ENCODE measurements at places on chromosomes 7 and 10.
A peak's percentile ranks its signal among the peaks of the same experiment; 100 is the strongest.

GRCh38 chr7:91031757-91032156 is 232.5 kb upstream of the FZD1 start:
- no peak for DNase-seq

- DNase-seq: no peak
Observed at GRCh38 chr7:46224363-46224762, 303.3 kb upstream of the IGFBP3 start.

DNA sequence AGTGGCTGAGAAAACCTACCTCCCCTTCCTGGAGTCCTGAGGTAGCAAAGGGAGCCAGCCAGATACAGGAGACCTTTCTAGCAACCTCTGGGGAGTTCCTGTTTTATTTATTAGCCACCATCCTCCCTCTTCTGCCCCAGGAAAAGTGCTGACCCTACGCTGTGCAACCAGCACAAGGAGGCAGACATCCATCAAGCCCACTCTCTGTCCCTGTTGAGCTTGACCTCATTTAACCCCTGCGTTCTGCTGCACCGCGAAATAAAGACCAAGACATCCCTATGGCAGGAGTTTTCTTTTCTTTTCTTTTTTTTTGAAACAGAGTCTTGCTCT is 25.3 kb upstream of the ANKRD2 start:
- no peak for DNase-seq

DNA sequence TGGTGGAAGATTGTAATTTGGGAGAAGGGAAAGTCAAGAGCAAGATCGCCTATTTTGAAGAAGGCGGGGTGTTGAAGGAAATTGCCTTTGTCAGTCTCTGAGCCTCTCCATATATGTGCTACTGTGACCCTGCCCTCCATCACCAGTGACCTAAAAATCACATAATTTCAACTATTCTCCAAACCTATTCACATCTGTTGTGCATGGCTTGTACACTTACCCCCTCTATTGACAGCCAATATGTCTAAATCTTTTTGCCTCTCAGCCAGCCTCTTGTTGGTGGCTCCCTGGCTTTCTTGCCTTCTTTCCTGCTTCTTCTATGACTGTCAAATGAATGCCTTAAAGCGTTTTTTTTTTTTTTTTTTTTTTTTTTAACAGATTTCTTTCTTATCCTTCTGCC is 295.6 kb downstream of the AUTS2 start:
- DNase-seq: no peak

- DNase-seq: no peak
Observed at GRCh38 chr7:132065193-132065988, 509.0 kb upstream of the PODXL start.

- DNase-seq: no peak
Observed at GRCh38 chr10:78419481-78420265, 386.0 kb downstream of the RPS24 start.

- DNase-seq: no peak
Observed at GRCh38 chr10:119209035-119209735, 1.8 kb downstream of the GRK5 start.

GRCh38 chr10:74871595-74872382 is 45.4 kb downstream of the KAT6B start:
- peak; percentile 69 for DNase-seq

- DNase-seq: no peak
Observed at GRCh38 chr7:64686493-64687184, 20.7 kb downstream of the ZNF107 start.

DNA sequence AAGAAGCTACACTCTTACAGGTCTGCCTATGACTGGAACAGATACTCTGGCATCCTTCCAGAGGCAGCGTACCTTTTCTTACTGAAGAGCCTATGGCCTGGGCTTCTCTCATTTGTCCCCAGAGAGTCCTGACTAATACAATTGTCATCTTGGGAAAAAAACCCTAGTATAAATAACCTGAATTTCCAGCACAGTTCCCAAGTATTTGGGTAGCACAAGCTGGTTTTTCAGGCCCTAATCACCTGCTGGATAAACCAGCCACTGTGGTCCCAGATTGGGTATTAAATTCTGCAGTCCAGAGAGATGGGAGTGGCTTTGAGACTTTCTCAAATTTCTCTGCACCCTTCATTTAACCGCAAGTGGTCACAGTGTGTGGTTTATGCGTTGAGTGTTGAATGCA is 186.8 kb upstream of the NEBL start:
- DNase-seq: no peak

DNA sequence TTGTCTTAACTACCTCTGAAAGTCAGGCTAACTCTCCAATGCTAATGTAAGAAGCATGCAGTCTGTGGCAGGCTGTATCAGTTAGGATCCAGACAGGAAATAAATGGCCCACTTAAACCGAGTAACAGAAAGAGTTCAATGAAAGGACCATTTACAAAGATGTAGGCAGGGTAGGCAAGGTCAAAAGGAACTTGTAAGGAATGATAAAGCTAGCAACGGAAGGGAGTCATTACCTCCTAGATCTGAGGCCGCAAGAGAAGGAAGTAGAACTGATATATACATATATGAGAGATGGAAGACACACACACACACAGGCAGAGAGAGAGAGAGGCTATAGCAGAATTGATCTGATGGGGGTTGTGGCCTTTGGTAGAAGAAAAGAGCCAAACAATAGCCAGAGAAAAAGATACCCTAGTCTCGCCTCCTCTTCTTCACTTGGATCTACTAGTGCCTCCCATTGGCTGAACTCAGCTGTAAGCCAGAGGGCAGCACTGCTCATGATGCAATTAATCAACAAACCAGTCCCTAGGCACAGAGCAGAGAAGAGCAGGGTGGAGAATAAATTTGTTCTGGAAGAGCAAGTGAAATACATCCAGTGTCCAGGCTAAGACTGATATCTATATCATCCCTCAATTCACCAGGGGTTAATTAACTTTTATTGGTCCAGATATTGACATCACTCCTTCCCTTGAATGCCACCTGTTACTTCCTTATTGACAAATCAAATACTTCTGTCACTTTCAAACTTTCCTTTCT is 91.2 kb downstream of the LSMEM1 start:
- DNase-seq: no peak

DNA sequence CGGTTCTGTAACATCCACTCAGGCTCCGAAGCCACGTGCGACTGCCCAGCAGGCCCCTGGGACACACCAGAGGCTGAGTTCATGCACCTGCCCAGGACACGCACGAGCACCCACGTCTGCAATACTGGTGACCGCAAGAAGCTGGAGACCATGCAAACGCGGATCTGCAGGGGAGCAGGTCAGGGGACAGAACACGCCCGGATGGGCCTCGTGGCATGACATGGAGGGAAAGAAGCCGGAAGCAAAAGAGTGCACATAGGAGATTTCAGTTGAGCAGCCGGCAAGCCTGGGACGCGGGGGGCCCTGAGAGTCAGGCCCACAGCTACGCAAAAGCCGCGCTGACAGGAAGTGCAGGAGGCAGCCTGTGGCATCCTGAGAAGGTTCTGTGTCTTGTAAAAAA is 73.7 kb downstream of the FOXL3 start:
- peak; percentile 68 for DNase-seq

DNA sequence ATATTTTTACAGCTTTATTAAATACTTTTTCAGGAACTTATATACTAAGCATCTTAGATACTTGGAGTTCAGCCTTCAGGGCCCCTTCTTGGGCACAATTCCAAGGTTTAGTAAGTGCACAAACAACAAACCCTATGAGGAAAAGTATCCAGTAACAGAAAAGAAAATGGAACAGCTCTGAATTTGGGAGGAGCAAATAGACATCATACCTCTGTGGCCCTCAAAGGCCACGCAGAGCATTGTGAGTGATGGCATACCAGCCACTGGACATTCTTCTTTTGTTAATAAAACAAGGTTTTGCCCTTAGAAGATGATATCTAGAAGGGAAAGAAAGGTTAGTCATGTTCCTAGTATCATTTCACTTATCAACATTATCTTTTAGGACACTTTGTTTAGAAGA is 46.0 kb downstream of the ST7 start:
- DNase-seq: no peak

- DNase-seq: no peak
Observed at GRCh38 chr7:109318136-109318535, 748.5 kb downstream of the DNAJB9 start.

DNA sequence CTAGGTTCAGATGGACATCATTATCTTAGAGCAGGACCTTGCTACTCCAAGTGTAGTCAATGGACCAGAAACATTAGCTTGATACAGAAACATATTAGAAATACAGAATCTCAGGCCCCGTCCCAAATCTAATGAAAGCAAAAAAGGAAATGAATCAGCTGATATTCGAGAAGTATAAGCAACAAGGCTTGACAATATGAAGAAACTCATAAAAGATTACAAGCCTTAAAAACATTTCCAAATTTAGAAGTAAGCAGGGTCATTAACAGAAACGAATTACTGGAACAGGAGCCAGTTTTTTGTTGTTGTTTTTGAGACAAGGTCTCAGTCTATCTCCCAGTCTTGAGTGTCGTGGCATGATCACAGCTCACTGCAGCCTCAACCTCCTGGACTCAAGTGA is 40.5 kb upstream of the GSAP start:
- DNase-seq: no peak

GRCh38 chr7:67916571-67917436 is 920.2 kb downstream of the TYW1 start:
- DNase-seq: no peak

DNA sequence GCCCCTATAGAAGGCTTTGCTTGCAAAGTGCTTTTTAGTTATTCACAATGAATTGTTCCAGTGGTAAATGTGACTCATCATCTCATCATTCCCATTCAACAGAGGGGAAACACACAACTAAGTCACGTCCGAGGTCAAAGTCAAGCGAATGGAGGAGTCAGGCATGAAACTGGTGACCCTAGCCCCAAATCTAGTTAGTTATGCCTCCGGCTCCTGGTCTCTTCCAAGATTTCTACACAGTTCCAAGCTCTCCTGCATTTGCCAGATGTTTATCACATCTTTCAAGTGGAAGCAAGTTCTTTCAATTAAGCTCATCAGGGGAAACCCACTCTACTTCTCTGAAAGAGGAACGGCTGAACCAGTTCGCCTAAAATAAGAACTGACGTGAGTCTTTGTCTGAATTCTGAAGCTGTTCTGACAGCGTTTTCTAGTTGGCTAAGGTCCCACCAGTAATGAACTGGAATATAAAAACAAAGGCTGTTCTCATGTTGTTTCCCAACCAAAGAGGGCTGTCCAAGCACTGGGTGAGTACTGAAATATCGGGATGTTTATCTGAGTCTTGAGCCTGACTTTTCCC is 140.9 kb upstream of the NRBF2 start:
- DNase-seq: no peak

DNA sequence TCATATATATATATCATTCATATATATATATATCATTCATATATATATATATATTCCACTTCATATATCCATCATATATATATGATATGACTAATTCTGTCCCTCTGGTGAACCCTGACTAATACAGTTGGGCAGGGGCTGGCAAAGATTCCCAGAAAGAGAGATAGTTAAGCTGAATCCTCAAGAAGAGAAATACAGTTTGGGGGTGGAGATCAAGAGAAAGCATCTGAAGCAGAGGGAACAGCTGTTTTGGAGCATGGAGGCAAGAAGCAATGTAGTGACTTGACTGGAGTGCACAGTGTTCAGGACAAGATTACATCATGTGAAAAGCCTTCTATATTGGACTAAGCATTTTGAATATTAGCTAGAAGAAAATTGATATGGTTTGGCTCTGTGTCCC is 540.7 kb downstream of the MAGI2 start:
- no peak for DNase-seq

DNA sequence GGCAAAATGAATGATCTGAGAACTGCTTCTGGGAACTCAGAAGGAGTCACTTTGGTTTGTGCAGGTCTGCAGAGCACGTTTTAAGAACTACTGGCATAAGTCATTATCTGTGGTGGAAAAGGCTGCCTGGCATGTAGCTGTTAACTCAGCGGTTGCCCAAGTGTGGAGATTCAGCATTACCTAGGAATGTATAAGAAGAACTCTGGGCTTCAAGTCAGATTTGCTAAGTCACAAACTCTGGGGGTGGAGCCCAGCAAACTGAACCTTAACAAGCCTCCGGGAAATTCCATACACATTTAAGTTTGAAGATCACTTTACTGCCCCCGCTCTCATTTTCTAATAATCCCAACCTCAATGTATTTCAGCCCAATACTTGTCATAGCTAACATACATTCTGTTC is 31.1 kb downstream of the PLXDC2 start:
- no peak for DNase-seq

DNA sequence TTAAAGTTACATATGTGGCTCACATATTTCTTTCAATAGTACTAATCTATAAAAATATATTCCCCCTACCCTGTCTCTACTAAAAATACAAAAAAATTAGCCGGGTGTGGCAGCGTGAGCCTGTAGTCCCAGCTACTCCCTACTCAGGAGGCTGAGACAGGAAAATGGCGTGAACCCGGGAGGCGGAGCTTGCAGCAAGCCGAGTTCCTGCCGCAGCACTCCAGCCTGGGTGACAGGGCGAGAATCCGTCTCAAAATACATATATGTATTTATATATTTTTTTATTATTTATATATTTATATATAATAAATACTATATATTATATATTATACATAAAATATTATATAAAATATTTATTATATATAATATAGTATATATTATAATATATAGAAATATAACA is 69.7 kb upstream of the GRM3 start:
- DNase-seq: no peak

DNA sequence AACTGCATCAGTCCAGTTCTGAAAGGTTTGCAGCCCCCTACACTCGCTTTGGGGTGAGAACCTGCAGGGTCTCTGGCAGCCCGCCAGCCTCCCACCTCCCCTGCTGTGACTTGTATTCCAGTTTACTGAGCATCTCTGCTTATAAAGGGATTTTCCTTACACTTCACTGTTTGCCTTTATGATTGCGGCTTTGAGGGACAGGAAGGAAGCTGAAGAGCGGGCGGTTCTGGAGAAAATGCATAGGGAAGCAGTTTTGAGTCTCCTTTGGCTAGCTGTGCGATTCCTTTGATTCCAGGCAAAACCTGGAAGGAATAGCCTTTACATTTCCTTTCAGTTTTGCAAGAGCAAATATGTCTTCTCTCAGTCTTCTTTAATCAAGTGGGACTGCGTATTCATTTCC is 65.0 kb upstream of the TRIM8 start:
- DNase-seq: no peak

DNA sequence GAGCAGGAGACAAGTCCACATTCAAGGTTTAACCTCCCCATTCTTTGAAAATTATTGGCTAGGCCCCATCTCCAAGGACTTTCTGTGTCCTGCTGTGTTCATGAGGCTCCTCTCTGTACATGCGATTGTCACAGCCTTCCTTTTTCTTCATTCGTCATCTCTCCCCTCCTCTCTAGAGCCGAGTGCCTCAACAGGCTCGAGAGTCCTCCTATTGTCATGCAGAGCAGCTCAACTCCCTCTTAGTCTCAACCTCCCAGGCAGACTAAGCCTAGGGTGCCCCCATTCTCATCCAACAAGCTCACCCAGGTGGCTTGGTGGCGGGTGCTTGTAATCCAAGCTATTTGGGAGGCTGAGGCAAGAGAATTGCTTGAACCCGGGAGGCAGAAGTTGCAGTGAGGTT is 35.1 kb upstream of the SAMD8 start:
- no peak for DNase-seq

Data from common myeloid progenitor, CD34-positive (primary cell).